Activated T-cell treated with anti-CD3 and anti-CD28 coated beads for 48 hours (primary cell): ENCODE measurements at places on chromosomes 11 and 22.

DNA sequence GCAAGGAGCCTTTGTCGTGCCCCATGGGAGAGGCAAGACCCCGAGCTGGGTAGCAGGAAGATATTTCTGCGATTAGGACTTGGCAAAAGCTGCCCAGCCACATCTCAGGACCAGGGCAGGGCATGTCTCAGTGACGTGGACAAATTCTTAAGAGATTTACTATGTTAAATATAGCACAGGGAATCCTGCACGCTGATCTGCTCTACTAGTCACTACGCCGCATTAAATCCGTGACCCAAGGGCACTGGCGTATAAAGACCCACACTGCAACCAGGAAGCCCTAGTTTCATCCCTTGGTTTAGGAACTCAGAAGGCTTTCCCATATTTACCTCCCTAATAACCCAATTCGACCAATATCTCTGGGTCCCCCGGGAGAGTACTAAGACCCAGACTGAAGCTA is 35.1 kb downstream of the AP1B1 start:
- no peak for DNase-seq

GRCh38 chr22:45418056-45418769 is 4.7 kb downstream of the RIBC2 start:
- DNase-seq, result no peak

- DNase-seq, result no peak
These were observed 365.0 kb upstream of the FAT3 start for GRCh38 chr11:91859666-91860065.

- no peak for DNase-seq
These were observed 5.2 kb upstream of the MAP6 start for GRCh38 chr11:75673977-75674582.

- DNase-seq, result no peak
These were observed 13.9 kb upstream of the RASSF10 start for GRCh38 chr11:12995188-12995587.

- no peak for DNase-seq
These were observed 11.2 kb downstream of the MRPL23 start for GRCh38 chr11:1958367-1958766.

DNA sequence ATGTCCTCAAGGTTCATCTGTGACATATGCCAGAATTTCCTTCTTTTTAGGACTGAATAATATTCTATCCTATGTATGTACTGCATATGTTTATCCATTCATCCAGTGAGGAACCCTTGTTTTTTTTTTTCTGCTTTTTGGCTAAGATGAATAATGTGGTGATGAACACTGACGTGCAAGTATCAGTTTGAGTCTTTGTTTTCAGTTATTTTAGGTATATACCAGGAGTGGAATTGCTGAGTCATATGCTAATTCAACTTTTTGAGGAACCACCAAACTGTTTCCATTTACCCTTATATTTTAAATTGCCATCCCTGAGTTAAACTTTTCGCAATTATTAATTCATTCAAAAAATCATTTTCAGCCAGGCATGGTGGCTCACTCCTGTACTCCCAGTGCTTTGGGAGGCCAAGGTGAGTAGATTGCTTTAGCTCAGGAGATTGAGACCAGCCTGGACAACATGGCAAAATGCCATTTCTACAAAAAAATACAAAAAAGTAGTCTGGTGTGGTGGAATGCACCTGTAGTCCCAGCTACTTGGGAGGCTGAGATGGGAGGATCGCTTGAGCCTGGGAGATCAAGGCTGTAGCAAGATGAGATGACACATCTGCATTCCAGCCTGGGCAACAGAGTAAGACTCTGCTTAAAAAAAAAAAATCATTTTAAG is 64.2 kb downstream of the MICAL2 start:
- DNase-seq, result no peak

DNA sequence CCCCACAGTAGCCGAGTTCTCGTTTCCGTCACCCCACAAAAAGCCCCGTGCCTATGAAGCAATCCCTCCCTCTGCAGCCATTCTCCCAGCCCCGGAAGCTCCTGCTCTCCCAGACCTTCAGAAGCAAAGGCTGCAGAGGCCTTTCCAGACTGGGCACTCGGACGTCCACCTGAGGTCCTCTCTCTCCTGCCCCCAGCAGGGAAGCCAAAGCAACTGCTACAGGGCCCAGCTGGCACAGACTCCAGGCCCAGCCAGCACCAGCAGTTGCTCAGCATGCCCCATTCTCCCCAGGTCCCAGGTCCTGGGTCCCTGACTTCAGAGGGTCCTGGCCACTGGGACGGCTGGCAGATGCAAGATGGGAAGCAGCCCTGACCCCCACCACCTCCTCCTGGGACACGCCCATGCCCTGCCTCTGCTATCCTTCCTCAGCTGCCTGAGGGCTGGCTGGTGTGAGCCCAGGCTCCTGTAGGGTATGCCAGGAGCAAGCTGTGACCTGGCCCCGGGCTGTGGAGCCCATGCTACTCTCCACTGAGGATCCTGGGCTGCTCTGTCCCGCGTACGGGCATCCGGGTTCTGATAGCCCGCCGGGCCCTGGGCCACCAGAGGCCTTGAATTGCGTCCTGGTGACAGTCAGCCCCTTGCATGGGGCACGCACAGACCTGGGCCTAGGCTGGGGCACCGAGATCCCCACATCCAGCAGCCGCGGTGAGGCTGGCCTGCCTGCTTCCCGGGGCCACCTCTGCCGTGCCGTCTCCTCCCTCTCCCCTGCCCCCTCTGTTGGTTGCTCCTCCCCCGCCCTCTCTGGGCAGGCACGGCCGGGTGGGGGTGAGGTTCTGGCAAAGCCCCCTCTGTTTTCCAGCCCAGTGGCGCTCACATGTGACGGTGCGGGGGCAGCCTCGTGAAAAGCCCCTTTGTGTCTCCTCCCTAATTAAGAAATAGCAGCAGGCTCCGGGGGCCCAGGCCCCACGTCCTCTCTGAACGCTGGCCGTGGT is 1310.3 kb downstream of the BRD1 start:
- DNase-seq, result no peak

GRCh38 chr11:102177974-102178631 is 67.9 kb downstream of the YAP1 start:
- DNase-seq, result no peak

GRCh38 chr11:45851228-45851627 is 4.0 kb downstream of the CRY2 start:
- DNase-seq, result no peak

DNA sequence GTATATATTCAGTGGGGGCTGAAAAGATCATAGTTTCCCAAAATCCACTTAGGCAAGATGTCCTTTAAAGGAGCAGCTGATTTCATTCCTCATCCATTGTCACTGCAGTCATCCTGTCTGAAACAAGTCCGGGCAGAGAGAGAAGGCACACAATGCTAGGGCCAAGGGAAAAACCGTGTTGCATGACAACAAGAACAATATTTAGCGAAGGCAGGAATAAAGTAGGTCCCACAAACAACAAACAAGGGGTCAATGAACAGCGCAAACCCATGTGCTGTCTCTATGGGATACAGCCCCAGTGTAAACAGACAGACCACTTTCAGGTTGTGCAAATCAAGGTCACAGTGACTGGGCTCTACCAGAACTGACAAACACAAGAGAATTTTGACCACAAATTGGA is 9.0 kb downstream of the PAMR1 start:
- no peak for DNase-seq

DNA sequence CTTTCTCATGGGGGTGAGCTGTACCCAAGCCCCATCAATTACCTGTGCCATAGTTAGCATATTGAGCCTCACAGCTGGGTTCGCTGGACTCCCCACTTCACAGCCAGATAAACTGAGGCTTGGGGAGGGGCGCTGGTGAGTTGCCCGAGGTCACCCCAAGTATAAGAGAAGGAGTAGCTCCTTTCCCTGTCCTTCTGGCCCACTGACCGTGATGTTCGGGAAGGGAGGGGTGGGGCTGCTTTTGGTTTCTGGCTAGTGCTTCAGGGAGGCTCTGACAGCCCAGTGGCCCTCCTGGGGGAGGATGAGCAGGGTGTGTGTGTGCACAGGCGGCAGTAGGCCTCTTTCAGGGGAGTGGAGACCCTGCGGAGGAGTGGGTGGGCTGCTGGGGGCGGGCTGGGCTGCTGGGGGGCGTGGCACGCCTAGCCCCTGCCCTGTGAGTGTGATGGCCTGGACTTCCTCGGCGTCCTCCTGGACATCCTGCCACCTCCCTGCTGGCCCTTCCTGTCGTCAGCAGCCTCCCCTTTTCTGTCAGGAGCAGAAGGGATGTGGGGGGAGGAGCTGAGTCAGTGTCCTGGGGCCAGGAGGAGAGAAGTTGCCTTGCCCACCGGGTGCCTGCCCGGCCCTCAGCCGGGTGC is 50.3 kb downstream of the TRIOBP start:
- DNase-seq, result no peak

- no peak for DNase-seq
These were observed 229.8 kb downstream of the TBC1D22A start for GRCh38 chr22:46992121-46992731.

DNA sequence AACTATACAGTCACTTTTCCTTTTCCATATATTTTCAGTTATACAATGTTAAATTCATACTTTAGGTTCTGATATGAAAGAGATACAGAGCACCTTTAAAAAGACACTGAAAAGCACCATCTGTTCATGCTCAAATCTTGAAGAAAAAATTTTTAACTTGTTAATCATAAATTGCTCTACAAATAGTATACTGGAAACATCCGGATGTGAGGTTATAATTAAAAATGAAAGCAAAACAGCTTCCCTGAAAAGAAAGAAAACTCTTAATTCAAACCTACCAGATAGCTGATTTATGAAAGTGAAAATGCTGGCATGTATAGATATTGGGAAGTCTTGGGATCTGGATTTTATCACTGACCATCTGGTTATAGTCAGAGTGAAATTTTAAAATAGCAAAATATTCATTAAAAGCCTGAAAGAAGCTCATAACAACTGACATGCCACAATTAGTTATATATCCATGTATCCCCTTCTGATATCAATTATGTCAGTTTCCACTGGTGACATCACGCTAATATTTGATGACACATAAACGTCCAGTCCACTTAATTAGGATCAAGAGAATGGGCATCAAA is 740.0 kb downstream of the DLG2 start:
- no peak for DNase-seq

DNA sequence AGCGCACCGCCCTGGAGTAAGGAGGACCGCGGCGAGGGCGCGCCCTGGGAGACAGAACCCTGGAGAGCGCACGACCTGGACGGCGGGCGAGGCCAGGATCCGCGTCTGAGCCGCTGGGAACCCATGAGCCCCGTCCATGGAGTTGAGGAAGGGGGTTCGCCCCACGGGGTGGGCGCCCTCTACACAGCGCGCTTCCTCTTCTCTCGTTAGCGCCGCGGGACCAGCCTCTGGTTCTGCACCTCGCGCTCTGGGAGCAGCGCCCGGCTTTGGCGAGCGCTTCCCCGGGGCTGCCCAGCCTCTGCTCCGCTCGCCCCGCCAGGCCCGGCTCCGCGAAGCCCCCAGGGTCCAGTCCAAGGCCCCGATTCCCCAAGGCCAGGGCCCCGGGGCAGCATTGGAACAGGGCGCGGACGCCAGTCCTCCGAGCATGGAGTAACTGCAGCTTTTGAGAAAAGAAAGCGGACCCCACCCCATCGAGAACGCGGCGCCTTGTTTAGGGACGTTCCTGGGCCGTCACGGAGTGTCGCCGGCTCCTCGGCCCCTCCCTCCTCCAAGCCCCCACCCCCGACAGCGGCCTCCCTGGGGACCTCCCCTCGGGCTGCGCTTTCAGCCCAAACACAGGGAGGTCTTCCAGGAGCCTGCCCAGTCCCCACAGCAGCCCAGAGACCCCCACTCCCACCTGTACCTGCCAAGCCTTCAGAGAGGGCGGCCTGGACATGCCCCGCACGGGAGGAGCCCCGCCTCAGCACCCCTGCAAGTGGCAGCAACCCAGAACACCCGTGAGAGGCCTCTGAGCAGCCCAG is 56.2 kb downstream of the BRD1 start:
- DNase-seq, result no peak

GRCh38 chr11:1673446-1674172 is 23.4 kb upstream of the KRTAP5-6 start:
- DNase-seq, result no peak

- no peak for DNase-seq
These were observed 11.1 kb upstream of the ANO1 start for GRCh38 chr11:70067036-70067435.

GRCh38 chr11:20355221-20356219 is 8.0 kb upstream of the HTATIP2 start:
- no peak for DNase-seq

DNA sequence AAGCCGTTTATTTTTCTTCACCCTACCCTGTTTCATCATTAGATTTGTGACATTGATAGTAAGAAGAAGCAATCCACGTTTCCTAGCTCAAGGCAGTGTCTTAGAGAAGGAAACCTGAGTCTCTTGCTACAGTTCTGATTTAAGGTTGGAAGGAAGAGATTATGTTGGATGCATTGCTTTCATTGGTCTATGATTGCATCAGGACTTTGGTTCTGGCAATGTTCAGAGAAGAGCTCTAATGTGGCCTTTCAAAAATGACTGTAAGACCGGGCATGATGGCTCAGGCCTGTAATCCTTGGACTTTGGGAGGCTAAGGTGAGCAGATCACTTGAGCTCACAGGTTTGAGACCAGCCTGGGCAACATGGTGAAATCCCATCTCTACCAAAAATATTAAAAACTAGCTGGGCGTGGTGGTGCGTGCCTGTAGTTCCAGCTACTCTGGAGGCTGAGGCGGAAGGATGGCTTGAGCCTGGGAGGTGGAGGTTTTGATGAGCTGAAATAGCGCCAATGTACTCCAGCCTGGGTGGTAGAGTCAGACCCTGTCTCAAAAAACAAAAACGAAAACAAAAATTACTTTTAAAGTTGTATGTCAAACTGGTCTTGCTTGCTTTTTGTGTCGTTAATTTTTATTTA is 4.1 kb downstream of the NUCB2 start:
- no peak for DNase-seq

- no peak for DNase-seq
These were observed 19.4 kb downstream of the MED15 start for GRCh38 chr22:20526628-20527355.

DNA sequence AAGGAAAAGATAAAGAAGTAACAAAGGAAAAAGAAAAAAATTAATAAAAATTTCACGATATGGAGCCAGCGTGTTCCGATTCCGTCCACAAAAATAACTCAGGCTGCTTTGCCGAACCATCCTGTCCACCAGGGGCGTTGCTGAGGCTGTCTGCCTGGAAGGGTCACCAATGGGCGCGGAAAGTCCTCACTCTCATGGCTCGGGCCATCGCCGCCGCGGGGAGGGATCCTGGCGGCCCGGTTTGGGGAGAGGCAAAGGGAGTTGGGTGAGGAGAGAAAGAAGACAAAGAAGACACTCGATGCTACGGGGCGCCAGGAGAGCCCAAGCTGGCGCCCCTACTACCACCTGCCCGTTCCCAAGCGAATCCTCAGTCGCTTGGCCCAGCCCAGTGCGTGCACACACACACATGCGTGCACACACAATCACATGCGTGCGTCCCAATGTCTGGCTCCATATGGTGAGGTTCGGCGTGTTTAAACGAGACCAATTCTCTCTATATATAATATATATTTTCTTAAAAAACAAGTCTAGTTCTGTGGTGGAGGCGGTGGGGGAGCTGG is 5.6 kb upstream of the PYGM start:
- DNase-seq, result no peak
